ENCODE measurements at places on chromosomes 16 and 17.

DNA sequence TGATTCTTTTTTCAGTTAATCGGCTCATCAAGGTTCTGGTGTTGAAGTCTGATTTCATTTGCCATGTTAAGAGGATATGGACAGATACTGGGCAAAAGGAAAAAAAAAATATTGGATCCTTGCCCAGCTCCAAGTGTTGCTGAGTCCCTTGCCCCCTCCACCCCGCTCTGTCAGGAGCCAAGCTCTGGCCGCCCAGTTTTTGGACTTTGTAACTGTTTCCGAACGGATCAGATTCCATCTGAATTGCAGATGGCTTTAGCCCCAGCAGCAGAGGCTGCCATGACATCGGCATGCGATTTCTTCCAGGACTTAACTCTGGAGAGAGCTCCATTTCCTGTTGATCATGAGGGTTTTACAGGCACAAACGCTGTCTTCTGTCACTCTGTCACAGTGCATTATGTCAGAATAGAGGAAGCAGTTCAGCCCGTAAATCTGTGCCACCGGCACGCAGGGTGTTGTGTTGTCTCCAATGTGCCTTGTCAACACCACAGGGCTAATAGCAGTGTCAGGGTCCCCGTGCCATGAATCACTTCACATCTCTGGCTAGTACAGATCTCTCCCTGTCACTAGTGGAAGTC, 615.6 kb downstream of the MAF start:
- no peak for DNase-seq

DNA sequence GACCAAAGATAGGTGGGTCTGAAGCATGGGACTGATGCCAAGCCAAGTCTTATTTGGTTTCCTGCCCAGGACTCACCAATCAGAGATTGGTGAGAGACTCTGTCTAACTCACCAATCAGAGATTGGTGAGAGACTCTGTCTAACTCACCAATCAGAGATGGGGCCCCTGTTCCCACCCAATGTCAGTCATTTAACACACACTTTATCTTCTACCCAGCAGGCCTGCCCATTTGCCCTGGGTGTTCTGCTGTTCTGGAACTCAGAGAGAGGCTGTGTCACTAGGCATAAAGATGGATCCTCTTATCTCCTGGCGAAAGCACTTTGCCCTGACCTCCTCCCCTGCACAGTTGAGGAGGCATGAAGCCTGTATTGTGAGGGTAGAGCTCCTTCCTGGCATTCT, 5.4 kb upstream of the RHOT1 start:
- DNase-seq = no peak

DNA sequence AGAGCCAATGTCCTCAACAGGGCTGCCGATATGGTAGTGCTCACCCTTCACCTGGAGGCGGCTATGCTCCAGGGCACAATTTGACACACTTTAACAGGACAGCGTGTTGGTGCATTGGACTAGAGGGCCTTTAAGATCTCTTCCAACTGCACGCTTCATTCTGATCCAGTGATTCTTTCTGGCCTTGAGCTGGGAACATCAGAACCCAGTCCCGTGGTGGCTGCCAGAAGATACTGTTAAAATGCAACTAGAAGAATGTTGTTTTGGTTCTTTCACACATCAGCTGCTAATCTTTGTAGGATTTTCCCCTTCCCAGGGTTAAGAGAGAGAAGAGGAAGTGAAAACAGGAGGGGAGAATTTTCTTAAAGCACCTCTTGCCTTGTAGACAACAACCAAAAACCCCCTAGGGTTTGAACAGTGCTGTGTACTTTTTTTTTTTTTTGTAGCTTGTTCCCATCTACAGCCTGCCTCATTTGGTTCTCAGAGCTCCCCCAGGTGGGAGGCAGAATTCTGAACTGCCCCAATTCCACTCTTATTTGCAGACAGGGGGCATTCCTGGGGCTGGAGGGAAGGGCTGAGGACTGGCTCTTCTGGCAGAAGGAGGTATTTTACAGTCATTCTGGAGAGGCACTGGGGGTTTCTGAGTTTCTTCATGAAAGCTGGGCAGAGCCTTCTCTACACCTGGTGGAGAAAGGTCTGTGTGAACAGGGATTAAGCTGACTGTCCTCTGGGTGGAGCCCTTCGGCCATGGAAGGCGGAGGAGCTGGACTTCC, 32.4 kb downstream of the SMARCE1 start:
- no peak for DNase-seq

DNA sequence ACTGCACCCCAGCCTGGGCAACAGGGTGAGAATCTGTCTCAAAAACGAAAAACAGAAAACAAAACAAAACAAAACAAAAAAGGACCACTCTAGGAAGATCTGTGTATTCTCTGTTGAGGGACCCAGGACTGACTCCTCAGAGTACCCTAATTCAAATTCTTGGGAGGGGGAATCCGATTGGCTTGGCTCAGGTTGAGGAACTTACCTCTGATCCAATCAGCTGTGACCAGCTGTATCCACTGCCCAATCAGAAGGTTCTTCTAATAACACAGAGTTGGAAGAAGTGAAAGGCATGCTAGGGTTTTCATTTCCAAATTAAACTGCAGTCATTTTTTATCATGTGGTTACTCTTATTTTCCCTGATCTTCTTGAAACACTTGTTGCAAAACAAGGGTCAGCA, 105.9 kb upstream of the CACNG3 start:
- DNase-seq = no peak

DNA sequence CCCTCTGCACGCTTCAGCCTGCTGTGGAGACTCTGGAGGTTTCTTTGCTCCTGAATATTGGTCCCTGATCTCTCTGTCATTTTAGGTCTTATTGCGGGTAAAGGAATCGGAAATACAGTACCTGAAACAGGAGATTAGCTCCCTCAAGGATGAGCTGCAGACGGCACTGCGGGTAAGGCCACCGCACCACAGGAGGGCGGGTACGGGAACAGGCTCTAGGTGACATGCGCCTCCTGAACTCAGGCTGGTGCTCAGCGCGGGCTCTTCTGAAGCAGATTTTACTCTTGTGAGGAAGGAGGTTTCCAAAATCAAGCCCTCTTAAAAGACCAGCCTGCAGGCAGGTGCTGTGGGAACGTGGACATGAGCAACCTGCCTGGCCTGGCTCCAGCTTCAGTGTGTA, 29.8 kb downstream of the PLD6 start:
- no peak for DNase-seq

DNA sequence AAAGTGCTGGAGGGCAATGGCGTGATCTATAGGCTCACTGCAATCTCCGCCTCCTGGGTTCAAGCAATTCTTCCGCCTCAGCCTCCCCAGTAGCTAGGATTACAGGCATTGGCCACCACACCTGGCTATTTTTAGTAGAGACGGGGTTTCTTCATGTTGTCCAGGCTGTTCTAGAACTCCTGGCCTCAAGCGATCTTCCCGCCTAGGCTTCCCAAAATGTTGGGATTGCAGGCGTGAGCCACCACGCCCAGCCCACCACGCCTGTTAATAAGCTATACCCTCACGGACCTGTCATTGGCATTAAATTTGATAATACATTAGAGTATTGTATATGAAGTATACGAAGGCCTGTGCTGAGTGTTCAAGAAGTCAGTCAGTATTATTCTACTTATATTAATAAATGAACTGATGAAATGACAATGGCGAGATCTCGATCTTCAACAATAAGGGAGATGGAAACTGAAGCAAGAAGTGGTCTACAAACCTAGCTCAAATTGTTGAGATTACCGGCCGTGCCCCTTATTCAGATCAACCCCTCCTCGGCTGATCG, 818 bp upstream of the BCAS3 start:
- no peak for DNase-seq

DNA sequence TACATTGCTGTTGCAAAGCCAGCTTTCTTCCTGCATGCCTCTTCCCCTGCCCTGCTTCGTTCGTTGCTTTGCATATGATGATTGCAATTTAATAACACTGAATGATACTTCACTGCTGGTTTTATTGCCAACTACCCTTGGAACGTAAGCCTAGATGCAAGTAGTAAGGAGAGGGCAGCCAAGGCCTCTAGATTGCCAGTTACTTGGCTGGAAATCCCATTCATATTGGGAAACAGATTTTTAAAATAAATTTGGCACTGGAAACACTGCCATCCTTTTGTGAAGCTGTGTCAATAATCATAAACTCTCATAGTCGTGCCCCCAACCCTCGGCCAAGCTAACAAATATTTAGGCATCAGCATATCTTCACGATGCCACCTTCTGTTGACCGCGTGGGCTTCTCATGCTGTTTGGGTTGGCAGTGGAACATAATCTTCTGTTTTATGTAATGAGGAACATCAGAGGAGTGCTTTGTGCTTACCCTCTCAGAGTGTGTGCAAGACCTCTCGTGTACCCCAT, 86.5 kb downstream of the MAP2K6 start:
- no peak for DNase-seq

GRCh38 chr16:86736502-86736901, 158.2 kb downstream of the FOXL1 start:
- DNase-seq = no peak

Measured in NCI-H1436 treated with DMSO at 0.1 percent for 48 hours (cell line).